NCI-H1105 (cell line): ENCODE measurements at places on chromosomes 2 and 18.

- no peak for DNase-seq
These were observed 218.4 kb downstream of the MREG start for GRCh38 chr2:215794829-215795546.

- DNase-seq: no peak
These were observed 22.2 kb downstream of the SNORC start for GRCh38 chr2:232892221-232892620.

DNA sequence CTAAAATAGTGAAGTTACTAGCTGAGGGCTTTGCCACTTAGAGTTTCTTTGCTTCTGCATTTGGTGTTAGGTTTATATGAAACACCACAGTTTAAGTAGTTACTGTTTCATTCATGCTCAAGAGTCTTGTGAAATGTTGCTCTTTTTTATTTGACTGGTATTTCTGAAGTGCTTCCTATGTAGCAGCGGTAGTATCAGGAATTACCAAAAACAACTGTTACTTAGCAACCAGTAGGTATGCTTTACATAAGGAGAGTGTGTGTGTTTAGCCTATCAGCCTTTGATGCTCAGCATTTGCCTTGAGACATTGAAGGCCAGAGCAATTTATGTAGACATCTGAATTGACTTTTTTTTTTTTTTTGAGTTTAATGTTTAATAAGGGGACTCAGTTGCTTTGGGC is 3.6 kb downstream of the DIS3L2 start:
- DNase-seq: no peak

- no peak for DNase-seq
These were observed 25.8 kb downstream of the CREG2 start for GRCh38 chr2:101361522-101361921.

DNA sequence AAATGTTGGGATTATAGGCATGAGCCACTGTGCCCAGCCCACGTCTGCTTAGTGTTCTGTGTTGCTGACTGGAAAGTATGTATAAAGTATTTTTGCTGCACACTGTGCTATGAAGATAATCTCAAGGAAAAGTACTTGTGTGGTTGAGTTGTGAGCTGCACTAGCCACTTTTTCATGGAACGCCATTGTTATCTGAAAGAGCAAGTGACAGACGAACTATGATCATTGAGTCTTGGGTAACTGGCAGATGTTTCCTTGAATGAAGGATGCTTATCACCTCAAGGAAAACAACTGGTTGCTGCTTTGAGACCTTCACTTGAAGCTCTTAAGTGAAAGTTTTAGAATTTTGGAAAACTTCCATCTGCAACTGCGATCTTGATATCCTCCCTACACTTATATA is 82.2 kb upstream of the KCTD1 start:
- DNase-seq: no peak

- DNase-seq: no peak
These were observed 46.9 kb downstream of the PDE11A start for GRCh38 chr2:178025551-178026185.

- DNase-seq: no peak
These were observed 103.9 kb downstream of the VIT start for GRCh38 chr2:36800381-36800780.

DNA sequence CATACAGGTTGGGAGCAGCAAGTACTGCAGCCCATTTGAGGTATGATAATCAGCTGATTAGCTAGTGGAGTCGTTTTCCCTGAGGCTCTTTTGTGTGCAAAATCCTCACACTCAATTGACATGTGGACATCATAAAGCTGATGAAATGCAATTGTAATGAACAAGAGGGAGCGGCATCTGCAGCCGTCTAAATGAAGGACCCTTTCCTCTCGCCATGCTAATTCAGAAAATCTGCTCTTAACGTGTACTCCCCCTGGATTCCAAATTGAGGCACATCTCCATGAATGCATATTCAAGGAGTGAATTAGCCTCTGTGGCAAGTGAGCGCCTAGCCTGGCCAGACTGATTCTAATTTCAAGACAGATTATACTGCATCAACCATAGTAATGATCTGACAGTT is 260.9 kb upstream of the ATP5MC3 start:
- no peak for DNase-seq

GRCh38 chr2:54771166-54771885 is 47.9 kb downstream of the EML6 start:
- no peak for DNase-seq

GRCh38 chr2:109162999-109163398 is 34.0 kb downstream of the SH3RF3 start:
- peak; percentile 60 for DNase-seq

DNA sequence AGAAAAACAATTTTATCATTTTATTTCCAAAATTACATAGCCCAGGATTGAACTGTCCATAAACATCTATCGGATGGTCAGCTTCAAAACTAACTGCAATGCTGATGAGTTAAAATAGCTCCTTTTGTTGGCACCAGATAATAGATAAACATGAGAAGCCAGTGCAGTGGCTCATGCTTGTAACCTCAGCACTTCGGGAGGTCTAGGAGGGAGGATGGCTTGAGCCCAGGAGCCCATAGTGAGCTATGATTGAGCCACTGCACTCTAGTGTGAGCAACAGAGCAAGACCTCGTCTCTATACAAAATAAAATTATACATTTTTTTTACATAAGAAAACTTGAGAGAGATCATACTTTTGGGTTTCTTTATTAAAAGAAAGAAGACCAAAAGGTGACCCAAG is 34.6 kb upstream of the IMPA2 start:
- no peak for DNase-seq

DNA sequence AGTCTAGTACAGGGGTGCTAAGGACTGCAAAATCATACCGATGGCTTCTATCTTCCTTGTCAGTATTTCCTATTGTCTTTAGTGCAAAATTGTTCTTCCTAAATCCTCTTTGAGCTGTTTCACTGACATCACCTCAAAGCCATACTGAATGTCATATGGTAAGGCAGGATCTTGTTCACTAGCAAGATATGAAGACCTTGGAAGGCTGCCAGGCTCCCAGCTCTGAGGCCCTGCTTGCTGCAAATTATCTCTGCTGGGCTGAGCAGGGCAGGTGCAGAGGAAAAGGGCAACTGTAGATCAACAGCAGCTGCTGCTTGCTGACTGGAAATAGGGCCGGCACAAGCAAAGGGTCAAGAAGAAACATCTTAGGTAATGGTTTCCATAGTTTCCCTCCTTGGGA is 58.2 kb downstream of the PMAIP1 start:
- DNase-seq: peak; percentile 98

DNA sequence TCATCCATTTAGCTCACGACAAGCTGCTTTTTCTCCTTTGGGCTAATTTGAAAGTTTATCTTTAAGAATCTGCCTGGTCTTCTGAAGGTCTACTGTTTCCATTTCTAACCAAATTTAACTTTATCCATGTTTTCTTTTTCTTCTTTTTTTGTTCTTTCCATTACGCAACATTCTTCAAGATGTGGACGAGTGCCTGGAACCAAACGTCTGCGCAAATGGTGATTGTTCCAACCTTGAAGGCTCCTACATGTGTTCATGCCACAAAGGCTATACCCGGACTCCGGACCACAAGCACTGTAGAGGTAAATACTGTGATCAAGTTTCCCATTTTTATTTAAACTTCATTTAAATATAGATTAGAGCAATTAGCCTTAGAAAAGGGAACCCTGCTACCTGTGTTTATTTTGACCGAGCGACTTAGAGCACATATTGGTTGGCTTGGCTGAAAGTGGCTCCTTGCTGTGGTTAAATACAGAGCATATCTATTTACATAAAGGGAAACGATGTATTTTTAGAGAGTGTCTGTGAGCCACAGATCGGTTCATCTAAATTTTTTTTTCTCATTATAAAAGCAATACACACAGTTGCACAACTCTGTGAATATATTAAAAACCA is 183.4 kb upstream of the RASGRP3 start:
- no peak for DNase-seq

DNA sequence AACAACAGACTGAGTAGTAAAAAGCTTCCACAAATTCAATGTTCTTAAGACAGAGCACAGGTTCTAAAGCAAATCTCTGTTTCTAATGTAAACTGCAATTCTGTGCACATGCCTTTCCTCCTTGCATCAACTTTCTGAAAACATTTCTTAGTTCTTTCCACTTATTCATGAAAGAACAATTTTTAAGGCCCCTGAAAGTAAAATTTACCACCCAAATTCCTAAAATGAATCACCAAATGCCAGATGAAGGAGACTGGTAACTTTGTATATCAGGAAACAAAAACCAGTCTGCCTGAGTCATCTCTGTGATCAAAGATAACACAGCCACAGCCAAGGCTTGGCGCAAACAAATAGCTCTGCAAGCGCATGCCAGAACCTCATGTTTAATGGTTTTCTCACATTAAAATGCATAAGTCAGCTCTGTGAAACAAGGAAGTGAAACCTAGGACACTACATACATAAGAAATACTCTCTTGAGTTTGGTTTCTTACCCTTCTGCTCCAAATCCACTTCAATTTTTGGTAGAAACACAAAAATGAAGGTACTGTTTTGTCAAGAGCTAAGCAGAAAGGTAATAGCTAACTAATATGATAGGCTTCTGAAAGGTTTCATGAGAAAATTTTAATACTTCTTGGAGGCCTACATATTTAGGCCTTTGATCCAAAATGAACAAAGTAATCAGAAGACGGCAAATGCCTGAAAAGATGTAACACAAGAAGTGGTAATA is 169.4 kb downstream of the THADA start:
- no peak for DNase-seq

DNA sequence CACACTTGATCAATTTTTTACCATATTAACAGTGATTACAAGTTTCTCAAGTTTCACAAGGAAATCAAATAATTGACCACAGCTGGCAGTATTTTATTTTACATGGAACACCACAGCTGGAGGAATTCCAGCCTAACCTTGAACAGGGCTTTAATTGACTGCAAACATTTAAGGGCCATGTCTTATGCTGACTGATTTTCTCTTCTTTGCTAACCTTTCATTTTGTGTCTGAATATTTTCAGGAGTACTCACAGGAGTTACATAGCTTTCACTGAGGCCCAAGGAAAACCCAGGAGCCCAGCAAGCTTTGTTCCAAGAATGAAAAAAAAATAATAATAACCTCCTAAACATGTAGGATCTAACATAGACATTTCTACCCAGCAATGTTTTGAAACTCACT is 49.6 kb downstream of the FRZB start:
- no peak for DNase-seq

GRCh38 chr2:212843409-212844199 is 305.0 kb upstream of the ERBB4 start:
- DNase-seq: no peak

DNA sequence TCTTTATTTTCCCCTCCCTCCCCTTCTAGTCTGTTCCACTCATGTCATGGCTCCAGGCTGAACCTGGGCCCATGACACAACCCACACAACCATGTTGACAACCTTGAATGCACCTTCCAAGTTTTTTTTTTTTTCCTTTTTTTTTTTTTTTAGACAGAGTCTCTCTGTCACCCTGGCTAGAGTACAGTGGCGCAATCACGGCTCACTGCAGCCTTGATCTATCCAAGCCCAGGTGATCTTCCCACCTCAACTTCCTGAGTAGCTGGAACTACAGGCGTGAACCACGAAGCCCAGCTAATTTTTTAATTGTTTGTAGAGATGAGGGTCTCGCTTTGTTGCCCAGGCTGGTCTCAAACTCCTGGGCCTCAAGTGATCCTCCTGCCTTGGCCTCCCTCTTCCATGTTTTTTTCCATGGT is 21.9 kb upstream of the ROCK2 start:
- DNase-seq: no peak

GRCh38 chr2:236636714-236637470 is 67.3 kb downstream of the ACKR3 start:
- no peak for DNase-seq

GRCh38 chr2:233772153-233772552 is 6.0 kb upstream of the MROH2A start:
- no peak for DNase-seq

DNA sequence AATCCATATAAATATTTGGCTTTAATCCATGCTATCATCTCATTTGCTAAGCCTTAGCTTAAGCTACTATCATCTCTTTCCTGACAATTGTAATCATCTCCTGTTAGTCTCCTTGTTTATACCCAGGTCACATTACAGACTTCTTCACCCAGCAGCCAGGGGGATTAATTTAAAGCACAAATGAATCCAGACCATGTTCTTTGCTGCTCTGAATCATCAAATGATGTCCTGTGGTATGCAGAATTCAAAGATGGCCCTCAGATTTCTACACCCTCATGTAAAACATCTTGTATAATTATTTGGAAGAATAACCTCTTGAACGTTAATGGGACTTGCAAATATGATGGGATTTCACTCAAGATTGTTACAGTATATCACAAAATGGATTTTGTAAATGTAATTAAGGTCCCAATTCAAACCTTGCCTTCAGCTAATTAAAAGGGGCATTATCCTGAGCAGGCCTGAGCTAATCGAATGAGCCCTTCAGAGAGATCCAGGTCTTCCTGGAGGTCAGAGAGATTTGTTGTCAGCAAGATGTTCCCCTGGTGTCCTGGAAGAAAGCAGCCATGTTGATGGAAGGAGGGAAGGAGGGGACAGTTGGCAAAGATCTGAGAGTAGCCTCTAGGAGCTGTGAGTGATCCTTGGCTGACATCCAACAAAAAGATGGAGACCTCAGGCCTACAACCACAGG is 241.1 kb upstream of the MMADHC start:
- DNase-seq: no peak

DNA sequence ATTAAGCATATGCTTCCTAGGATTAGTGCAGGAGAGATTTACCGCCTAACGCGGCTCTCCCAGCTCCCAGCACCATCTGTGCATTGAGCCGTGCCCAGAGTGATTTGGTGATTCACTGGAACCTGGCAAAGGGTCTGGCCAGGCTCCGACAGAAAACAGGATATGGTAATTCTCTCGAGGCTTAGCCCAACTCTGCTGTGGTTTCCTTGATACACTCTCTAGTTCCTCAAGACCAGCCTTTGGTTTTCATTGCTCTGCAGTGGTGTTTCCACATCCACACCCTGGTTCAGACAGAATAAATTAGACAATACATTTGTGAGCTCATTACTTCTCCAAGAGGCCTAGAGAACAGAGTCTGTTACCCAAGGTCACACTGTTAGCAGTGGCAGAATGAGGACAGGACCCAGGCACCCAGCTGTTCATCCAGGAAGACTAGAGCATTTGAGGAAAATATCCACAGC is 23.0 kb upstream of the SMAD2 start:
- DNase-seq: no peak

DNA sequence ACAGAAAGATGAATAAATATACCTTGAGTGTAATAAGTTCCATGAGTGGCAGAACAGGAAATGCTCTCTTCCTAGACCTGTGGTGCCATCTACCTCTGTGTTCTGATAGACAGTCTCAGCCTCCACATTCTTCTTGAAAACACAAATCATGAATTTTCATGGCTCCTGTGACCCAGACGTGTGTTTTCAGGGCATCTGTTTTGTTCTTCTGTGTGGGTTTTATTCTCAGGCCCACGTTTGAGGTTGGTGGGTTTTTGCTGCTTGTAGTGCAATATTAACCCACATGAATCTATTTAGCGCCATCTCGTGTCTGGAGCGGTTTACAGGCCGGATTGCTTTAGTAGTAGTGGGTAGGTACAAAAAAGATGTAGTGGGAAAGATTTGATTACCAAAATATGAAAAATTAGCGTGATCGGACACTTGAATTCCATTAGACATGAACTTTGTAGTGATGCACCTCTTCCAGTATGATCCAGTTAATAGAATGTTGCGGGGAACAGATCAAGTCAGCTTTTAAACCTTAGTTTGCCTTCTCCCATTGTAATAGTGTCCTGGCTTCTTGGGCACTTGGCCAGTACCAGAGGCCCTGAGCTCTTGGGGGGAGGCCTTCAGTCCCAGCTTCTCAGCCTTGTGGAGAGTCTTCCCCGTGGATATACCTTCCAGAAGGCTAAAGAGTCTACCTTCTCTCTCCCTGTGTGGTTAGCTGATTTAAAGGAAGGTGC is 256.5 kb downstream of the TPGS2 start:
- peak; percentile 7 for DNase-seq

- no peak for DNase-seq
These were observed 227.9 kb upstream of the SPRED2 start for GRCh38 chr2:65660340-65660739.

- no peak for DNase-seq
These were observed 43.6 kb downstream of the NOL10 start for GRCh38 chr2:10646153-10646552.
